ENCODE measurements at places on chromosomes 4 and X.

- no peak for DNase-seq
Measured at GRCh38 chr4:120037411-120037810, 29.2 kb downstream of the MAD2L1 start.

GRCh38 chr4:66034671-66035070 is 364.4 kb upstream of the EPHA5 start:
- no peak for DNase-seq

- no peak for DNase-seq
Measured at GRCh38 chr4:188781655-188782054, 642.4 kb downstream of the TRIML1 start.

DNA sequence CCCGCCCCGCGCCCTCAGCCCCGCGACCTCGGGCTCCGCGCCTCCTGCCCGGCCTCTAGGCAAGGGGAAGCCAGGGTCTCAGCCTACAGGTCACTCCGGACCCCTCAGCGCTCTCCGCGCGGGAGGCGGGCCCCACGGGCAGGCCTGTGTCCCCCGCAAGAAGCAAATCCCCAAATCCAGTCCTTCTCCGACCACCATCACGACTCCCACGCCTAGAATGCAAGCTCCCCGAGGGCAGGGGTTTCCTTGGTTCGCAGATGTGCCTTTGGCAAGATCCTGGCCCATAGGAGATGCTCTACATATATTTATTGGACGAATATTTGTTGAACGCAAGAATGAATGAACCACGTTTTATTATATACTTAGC is 260 bp upstream of the CCDC149 start:
- DNase-seq, result no peak
